Fibroblast of lung (primary cell): ENCODE measurements at places on chromosomes 11 and 22.

- H3K4me3 ChIP-seq: no peak overlapping the region
- no peaks in the 10 kb centered on the region for H3K36me3 ChIP-seq
- DNase-seq: no peak
Measured at GRCh38 chr11:2436521-2437031, 7.7 kb downstream of the TRPM5 start.

GRCh38 chr11:97746818-97747217, 1273.9 kb upstream of the CNTN5 start:
- H3K4me3 ChIP-seq: no peak overlapping the region
- no peak overlapping the region for H3K27ac ChIP-seq
- no peaks in the 10 kb centered on the region for H3K4me1 ChIP-seq
- DNase-seq: no peak
- H3K27me3 ChIP-seq: no peaks in the 10 kb centered on the region

DNA sequence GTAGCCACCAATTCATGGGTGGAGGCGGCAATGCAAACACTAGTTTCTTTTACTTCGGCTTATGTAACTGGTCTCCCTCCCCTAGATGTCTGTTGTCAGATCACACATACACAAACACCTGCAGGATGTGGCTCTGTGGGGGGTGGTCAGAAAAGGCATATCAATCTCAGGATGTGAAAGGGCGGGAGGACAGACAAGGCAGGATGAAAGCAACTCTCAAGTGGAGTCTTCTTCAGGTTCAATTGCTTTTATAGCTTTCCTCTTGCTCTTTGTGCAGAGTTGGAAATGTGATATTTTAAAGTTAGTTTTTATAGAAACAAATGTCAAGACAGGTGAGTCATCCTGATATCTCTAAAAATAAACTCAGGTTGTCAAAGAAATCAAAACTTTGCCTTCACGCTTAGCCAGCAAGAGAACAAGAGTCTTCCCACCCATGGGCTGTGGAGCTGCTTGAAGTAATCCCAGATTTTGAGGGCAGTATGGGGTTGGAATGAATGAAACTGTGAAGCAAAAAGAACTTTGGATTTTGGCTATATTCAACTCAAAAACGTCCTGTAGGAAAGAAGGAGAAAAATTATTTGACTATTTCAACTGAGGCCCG, 423.4 kb downstream of the GUCY1A2 start:
- H3K27ac ChIP-seq: no peak overlapping the region
- no peaks in the 10 kb centered on the region for H3K4me1 ChIP-seq
- no peaks in the 10 kb centered on the region for H3K27me3 ChIP-seq
- H3K4me3 ChIP-seq: no peak overlapping the region
- no peaks in the 10 kb centered on the region for H3K36me3 ChIP-seq

DNA sequence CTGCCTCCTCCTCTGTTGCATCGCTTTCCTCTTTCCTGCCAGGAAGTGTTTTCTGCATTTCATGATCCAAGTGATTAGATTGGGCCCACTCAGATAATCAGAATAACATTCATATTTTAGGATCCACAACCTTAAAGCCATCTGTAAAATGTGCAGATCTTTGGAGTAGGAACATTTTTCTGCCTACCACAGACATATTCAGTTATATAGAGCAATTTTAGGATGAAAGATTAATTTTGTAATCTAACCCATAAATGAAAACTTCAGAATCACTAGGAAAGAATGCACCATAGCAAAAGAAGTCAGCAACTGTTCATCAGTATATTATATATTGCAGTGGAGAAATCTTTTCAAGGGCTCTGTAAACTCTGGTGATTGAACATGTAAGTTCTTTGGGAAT, 659.9 kb upstream of the LUZP2 start:
- H3K27me3 ChIP-seq: no peaks in the 10 kb centered on the region
- H3K4me3 ChIP-seq: no peak overlapping the region
- no peak overlapping the region for H3K27ac ChIP-seq

GRCh38 chr11:7088921-7089320, at the start of gene RBMXL2:
Gene RBMXL2, plus strand, starts transcription at chr11:7088998. Its CDS starts 123 bp downstream, at chr11:7089121.
- no peak within 1 kb of the TSS for H3K4me3 ChIP-seq
- H3K4me1 ChIP-seq: no peaks in the 10 kb centered on the region
- DNase-seq: no peak
- H3K27me3 ChIP-seq: no peaks in the 10 kb centered on the region

DNA sequence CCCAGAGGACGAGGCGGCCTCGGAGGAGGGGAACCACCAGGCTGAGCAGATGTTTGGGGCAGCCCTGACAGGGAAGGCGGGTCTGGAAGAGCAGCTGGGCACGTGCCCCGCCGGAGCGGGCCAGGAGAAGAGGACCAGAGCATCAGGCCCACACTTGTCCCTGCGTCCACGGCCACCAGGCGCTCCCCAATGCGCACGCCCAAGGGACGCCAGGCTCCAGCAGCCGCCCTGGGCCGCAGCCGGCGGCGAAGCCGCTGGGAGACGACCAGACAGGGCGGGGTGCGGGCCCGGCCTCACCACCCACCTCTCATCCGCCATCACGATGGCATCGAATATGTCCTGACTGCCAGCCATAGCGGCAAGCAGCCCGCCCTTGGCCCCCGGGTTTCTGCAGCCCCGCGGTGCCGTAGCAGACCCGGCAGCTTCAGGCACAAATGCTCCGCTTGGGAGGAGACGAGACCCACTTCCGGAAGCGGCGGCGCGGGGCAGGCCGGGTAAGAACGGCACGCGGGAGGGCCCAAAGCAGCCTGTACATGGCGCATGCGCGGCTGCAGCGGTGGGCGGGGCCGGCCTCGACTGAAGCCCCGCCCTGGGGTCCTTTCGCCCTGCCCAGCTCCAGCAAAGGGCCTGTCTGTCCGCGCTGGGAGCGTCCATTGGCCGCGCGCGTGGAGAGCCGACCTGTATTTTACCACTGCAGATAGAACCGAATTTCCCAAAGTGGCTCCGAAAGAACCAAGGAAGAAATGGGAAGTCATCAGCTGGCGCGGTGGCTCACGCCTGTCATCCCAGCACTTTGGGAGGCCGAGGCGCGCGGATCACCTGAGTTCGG, at the start of gene LTO1:
LTO1 (minus strand) TSS at position 468 of the 829 bp plus-strand sequence; CDS start at position 354, 114 bp downstream.
- H3K27ac ChIP-seq: peak within 1 kb of the TSS; percentile 99
- H3K4me3 ChIP-seq: peak within 1 kb of the TSS; percentile 100
- no peaks in the 10 kb centered on the region for H3K36me3 ChIP-seq
- H3K4me1 ChIP-seq: peaks cover 7% of the 10 kb centered on the region
- H3K27me3 ChIP-seq: no peaks in the 10 kb centered on the region
